Common myeloid progenitor, CD34-positive (primary cell): ENCODE measurements at places on chromosomes 12 and 14.

DNA sequence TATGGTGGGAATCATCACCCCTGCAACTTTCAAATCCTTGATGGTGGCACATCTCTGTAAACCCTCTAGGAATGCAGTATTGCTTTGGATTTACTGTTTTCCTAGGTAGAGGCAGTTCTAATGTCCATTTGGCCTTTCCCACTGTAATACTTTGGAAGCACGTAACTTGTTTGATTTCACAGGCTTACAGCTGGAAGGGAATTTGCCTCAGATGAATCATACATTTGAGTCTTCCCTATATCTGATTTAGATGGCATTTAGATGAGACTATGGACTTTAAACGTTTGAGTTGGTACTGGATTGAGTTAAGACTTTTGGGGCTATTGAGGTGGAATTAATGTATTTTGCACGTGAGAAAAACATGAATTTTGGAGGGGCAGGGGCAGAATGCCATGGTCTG, 35.9 kb downstream of the DAAM1 start:
- DNase-seq = no peak

- no peak for DNase-seq
Observed at GRCh38 chr12:91353266-91353665, 170.6 kb upstream of the DCN start.

DNA sequence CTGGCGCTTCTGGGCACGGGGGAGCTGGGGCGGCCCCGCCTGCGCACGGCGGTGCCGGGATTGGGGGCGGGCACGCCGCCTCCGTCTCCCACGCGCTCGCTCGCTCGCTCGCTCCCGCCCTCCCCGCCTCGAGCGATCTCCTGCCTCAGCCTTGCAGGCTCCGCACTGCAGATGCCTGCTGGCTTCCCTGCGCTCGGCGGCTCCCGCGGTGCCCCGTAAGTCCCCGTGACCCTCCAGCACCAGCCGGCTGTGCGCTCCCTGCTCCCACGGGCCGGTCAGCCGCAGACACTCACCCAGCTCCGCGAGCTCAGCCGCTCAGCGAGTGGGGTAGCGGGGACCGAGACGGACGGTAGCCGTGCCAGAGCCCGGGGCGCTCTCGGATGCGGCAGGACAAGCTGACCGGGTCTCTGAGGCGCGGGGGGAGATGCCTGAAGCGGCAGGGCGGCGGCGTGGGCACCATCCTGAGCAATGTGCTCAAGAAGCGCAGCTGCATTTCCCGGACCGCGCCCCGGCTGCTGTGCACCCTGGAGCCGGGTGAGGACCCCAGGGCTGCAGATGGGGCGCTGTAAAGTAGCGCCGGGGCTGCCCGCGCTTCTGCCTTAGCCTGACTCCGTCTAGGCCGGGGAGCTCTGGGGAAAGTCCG, at the start of gene TBC1D30:
Gene TBC1D30 (plus strand): TSS at position 148 of the 643 bp plus-strand sequence. CDS start 233 bp downstream, at position 381.
- peak; percentile 41 for DNase-seq

DNA sequence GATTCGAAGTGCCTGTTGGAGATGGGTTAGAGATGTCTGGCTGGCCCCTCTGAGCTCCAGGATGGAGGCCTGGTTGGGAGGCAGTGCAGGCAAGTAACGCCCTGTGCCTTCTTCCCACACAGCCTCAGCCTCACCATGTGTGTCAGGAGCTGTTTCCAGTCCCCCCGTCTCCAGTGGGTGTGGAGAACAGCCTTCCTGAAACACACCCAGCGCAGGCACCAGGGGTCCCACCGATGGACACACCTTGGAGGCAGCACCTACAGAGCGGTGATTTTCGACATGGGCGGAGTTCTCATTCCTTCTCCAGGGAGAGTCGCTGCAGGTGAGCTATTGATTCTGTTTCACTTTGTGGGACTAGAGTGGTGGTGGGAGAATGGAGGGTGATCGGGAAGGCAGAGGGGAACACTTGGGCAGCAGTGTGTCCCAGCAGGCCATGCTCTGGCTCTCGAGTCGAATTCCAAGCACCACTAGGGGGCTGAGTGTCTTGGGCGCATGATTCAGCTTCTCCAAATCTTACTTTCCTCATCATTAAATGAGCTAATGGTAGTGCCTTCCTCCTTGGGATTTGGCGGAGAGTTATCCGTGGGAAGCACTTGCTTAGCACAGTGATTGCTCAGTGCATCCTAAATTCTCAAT, 6.8 kb downstream of the ACAD10 start:
- DNase-seq = peak; percentile 29

GRCh38 chr14:104243200-104243599, 104.8 kb downstream of the KIF26A start:
- DNase-seq = no peak

GRCh38 chr12:121582583-121583333, 1.9 kb upstream of the KDM2B start:
- DNase-seq = peak; percentile 46

GRCh38 chr12:16165506-16165905, 112.0 kb downstream of the SLC15A5 start:
- DNase-seq = peak; percentile 36

DNA sequence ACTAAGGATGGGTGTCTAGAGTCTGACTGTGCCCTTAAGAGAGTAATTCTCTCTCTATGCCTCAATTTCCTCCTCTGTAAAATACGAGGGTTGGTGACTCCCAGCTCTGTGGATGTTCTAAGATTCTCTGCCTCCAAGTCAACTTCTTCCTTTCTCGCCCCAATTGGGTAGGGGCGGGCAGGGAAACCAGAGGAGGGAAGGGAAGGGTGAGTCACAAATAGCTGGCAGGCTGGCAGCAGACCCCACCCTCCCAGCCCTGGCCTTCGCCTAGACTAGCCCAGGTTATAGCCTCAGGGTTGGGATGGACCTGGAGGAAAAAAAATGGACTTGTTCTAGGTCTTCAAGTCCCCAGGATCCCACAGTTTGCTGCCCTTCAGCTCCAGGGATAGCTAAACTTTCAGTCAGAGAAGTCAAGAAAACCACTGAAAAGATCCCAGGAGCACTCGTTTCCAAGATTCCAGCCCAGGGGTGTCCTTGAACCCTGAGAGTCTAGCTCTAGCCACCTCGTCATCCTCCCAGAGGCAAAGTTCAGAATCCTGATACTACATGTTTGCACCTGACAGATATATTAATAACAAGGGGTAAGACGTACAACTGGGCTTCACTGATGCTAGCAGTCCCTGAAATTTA, 2.3 kb downstream of the DGKA start:
- peak; percentile 50 for DNase-seq

DNA sequence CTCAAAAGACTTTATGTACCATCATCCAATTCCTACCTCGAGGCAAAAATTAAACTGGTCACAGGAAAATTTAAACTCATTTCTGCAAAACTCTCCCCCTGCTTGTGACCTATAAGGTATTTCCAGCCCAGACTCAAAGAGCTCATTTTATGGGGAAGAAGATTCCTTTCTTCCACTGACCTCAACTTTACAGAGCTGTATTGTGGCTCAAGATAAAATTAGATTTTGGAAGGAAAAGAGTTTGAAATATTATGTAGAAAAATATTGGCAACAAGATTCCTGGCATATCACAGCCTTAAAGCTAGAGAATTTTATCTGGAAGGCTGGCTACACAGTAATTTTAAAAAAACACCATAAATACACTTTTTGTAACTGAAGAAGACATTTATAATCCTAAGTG, 91.7 kb downstream of the STXBP6 start:
- DNase-seq = no peak

DNA sequence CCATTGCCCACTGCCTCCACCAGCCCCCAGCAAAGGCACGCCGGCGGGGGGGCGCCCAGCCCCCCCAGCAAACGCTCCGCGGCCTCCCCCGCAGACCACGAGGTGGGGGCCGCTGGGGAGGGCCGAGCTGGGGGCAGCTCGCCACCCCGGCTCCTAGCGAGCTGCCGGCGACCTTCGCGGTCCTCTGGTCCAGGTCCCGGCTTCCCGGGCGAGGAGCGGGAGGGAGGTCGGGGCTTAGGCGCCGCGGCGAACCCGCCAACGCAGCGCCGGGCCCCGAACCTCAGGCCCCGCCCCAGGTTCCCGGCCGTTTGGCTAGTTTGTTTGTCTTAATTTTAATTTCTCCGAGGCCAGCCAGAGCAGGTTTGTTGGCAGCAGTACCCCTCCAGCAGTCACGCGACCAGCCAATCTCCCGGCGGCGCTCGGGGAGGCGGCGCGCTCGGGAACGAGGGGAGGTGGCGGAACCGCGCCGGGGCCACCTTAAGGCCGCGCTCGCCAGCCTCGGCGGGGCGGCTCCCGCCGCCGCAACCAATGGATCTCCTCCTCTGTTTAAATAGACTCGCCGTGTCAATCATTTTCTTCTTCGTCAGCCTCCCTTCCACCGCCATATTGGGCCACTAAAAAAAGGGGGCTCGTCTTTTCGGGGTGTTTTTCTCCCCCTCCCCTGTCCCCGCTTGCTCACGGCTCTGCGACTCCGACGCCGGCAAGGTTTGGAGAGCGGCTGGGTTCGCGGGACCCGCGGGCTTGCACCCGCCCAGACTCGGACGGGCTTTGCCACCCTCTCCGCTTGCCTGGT, at the start of gene CDKN1B:
Gene CDKN1B (plus strand): TSS at position 576 of the 793 bp plus-strand sequence. CDS start 472 bp downstream, outside the sequence.
- peak; percentile 97 for DNase-seq
